ENCODE measurements at places on chromosomes 11 and 22. TPM values are rescaled to one million over a fixed set of nuclear protein-coding genes. Genes with fewer than 3 reads are reported as not detected.

DNA sequence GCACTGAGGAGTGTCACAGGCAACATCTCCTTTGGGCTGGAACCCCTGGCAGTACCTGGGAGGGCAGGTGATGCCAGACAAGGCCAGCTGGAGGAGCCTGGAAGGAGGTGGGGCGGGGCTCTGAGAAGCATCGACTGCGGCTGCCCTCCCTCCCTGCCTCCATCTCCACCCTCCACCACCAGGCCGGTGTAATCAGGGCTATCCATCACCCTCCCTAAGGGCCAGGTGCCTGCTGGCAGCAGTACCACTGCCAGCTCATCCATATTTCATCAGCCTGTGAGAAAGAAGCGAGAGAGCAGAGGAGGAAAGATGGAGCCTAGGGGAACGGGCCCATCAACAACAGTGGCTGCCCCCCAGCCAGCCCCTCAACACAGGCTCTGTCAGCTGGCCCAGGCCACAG is 51.4 kb upstream of the RASD2 start:
- no peak for DNase-seq

DNA sequence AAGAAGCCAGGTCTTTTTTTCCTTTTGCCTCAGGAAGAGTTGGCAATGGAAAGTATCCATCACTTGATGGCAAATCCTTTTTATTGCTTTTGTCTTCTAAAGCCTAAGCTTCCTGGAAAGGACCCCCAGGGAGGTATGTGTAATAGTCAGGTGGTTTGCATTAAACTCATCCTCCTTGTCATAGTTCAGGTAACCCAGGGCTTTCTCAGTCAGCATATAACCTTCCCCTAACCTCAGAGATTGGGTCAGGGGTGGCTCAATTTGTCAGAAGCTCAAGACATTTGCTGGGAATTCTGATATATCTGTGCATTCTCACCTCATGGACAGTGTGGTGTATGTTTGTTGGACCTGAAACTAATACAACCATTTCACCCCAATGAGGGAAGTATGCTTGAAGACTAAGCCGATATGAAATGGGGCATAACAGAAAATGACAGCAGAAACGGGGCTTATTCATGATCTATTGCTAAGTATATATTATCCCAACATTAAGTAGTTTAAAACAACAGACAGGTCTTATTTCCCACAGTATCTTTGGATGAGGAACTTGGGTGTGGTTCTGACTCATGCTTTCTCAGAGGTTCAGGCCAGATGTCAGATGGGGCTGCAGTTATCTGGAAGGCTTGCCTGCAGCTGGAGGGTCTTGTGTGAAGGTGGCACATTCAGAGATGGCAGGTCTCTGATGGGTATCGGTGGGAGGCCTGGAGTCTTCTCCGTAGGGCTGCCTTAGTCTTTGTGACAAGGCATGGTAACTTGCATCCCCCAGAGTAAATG is 135.8 kb upstream of the SPON1 start:
- DNase-seq: no peak

Gene FAM181B
- total RNA-seq: 0.19 TPM

Gene C22orf31
- total RNA-seq: not detected

GRCh38 chr11:95977534-95978174 is 53.7 kb upstream of the MTMR2 start:
- no peak for DNase-seq

DNA sequence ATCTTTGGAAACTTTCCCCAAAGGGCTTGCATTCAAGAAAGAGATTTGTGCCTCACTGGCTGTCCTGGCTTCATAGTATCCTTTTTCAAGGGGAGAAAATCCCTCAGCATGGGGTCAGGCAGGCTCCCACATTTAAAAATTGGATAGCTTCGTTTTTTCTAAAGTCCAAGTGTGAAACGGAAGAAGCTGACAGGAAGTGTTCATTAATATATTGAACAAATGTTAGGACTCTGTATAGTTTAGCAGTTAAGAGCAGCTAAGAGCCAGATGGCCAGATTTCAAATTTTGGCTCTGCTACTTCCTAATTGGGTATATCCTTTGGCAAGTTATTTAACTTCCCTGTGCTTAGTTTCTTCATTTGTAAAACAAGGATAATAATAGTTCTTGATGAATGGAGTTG is 354.9 kb upstream of the FAT3 start:
- no peak for DNase-seq

Gene MS4A6E
- total RNA-seq: 3.6 TPM

Measured in mesenteric fat pad (tissue), 1 donor.